ENCODE measurements at places on chromosomes 13 and 19. TPM values are rescaled to one million over a fixed set of nuclear protein-coding genes. Genes with fewer than 3 reads are reported as not detected.
A peak's percentile ranks its signal among the peaks of the same experiment; 100 is the strongest.

DNA sequence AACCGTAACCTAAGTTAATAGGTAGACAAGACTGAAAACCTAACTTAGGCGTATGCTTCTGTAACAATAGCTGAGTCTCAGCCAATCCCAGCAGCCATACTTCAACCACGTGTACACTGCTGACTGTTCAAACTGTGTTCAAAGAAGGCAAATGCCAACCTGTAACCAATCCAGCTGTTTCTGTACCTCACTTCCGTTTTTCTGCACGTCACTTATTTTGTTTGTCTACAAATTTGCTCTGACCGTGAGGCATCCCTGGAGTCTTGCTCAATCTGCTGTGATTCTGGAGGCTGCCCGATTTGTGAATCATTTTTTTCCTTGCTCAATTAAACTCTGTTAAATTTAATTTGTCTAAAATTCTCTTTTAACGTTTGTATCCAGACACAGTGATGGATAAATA, 59.2 kb downstream of the EDNRB start:
- no peak for DNase-seq

GRCh38 chr13:59631271-59631670, 532.5 kb downstream of the DIAPH3 start:
- no peak for DNase-seq

- DNase-seq = no peak
Observed at GRCh38 chr19:3443840-3444694, 36.3 kb downstream of the SMIM24 start.

- DNase-seq = no peak
Observed at GRCh38 chr13:28568286-28568685, 73.4 kb upstream of the FLT1 start.

GRCh38 chr13:110912651-110913051, 2.2 kb downstream of the ANKRD10 start:
- no peak for DNase-seq

DNA sequence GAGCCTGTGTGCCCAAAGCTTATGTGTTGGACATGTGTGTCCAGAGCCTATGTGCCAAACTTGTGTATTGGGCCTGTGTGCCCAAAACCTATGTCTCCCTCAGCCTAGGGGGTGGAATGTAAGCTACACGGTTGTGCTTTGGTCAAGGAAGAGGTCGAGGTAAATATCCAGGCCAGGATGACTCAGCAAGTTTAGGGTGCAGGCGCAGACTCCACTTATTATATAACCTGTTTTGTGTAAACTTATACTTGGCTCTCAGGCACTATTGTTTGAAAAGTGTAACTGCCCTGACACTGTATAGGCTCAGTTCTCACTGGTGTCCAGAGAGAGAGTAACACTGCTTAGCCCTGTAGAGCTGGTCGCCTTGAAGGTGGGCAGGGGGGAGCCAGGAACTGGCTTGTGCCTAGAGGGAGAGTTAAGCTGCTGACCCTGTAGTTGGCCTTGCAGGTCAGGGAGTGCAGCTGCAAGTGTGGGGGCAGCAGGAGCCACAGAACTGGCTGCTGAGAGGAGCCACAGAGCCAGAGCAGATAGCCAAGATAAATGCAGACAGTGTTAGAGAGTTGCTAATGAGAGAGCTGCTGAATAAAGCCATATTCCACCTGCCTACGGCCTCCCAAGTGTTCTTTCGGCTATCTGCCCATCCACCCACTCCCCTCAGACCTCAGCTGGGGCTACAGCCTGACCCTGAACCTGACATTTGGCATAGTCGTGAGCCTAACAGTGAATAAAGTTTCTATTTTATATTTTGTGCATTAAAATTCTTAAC, 517.2 kb upstream of the SLITRK1 start:
- no peak for DNase-seq

GRCh38 chr19:11044431-11044830, 44.8 kb upstream of the LDLR start:
- no peak for DNase-seq

- DNase-seq = no peak
Observed at GRCh38 chr19:23971598-23971997, 56.9 kb downstream of the ZNF726 start.

DNA sequence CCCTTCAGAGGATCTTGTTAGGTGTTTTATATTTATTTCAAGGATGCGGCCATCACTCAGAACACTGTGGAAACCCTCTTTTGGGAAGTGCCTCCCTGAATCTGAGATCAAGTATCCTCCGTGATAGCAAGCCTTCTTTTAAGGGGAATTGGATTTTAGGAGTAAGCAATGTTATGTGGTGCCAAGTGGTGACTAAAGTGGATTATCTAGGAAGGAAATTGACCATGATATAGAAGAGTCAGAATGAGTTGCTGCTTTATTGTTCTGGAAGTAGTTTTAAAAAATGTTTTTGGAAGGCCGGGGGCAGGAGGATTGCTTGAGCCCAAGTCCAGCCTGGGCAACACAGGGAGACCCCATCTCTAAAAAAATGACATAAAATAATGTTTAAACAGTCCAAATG, 6.7 kb downstream of the ERCC5 start:
- no peak for DNase-seq

GRCh38 chr19:41328842-41329225, 18.9 kb downstream of the CCDC97 start:
- DNase-seq = no peak

- DNase-seq = peak; percentile 62
Observed at GRCh38 chr19:57406516-57407123, 4.3 kb upstream of the ZNF17 start.

DNA sequence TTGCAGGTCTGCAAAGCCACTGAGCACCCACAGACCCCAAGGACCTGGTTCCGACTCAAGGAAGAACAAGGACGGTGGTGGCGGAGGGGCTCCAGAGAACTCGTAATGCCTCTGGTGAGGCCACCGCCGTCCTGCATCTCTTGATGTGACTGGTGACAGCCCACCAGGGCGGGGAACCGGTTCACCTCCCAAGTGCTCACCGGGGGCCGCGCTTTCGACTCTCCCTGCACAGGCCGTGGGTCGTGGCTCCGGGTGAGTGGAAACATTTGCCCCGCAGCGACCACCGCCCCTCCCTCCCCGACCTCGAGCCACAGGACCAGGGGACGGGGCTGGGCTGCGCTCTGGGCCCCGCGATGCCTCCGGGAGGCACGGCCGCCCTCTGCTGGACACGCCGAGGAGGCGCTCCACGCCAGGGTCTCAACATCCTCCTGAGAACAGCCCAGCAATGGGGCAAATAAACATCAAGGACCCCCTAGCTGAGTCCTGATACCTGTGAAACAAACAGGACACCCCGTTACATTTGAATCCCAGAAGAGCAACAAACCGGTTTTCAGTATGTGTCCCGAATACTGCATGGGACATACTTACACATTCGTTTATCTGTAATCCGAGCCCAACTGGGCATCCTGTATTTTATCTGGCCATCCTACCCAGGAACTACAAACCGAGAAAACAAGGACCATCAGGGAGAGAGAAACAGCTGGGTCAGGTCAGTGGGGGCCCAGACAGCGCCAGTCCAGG, 3.9 kb upstream of the PLPP2 start:
- DNase-seq = peak; percentile 38

DNA sequence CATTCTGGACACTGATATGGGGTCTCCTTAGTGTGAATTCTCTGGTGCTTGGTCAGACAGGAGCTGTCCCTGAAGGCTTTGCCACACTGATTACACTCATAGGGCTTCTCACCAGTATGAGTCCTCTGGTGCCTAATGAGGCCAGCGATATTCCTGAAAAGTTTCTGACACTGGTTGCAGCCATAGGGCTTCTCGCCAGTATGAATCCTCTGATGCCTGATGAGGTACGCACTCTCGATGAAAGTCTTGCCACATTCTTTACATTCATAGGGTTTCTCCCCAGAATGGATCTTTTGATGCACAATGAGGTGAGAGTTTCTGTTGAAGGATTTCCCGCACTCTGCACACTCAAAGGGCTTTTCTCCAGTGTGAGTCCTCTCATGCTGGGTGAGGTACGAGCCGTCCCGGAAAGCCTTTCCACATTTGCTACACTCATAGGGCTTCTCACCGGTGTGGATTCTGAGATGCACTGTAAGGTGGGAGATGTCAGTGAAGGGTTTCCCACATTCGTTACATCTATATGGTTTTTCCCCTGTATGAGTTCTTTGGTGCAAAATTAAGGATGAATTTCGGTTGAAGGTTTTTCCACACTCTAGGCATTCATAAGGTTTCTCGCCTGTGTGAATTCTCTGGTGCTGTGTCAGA, 22.4 kb downstream of the ZNF329 start:
- DNase-seq = no peak

Gene IFNL1
- not detected for total RNA-seq

Gene CPB2
- not detected for total RNA-seq

Gene LAMP1
- 101 TPM for total RNA-seq

Gene RFPL4A
- total RNA-seq = not detected

All from naive thymus-derived CD8-positive, alpha-beta T cell (primary cell).